Cerebellar nuclear complex (tissue), 1 donor: ENCODE measurements at places on chromosomes 5 and 9.

DNA sequence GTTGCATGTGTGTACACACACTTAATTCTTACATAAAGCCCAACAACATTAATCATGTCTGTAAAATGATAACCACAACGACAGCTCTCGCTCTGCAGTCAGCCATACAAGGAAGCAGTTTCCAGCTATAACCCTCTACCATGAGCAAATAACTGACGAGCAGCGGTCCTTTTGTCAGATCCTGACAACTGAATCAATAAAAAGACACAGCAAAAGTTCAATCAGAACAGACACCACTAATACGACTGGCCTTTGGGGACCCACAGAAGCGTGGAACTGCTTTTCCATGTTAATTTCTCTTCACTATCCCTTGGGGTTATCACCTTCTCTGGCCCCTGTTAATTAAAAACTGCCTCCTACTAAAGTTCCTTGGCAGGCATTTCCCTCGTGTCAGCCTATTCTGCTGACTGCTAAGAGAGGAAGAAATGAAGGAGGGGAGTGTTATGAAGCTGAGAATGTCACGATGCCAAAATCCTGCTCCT, 722.8 kb upstream of the GRAMD2B start:
- DNase-seq: no peak

DNA sequence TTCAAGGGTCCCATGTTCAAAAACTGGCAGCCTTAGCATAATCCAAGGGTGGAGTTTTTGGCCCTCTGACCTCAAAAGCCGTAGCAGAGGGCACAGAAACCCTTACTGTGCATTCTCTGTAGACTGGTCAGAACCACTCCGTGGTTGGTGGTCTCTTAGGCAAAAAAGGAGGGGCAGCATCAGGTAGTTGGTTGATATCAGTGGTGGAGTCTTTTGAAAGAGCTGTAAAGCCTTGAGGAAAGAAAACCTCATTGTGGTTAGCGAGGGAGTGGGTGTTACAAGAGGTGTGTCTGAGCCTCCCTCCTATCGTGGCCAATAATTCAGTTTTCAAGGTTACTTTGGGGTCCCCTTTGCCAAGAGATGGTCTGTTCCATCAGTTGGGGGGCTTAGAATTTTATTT, 40.9 kb downstream of the ARHGEF28 start:
- DNase-seq: no peak

- no peak for DNase-seq
Observed at GRCh38 chr9:93473411-93473810, 20.0 kb upstream of the FAM120AOS start.

GRCh38 chr5:118863345-118863744, 125.0 kb downstream of the DTWD2 start:
- DNase-seq: no peak

DNA sequence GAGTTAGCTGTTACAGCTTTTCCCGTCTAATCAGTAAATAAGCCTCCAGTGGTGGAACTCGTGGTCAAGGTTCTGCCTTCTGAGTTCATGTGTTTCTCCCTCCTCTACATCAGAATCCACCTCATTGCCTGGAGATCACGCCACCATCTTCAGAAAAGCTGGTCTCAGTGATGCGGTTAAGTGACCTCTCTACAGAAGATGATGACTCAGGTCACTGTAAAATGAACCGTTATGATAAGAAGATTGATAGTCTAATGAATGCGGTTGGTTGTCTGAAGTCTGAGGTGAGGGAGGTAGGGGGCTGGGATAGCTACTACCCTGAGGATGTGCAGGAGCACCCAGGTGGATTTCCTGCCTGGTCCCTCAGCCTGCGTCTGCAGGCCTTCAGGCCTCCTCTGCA, 13.3 kb downstream of the ODF2 start:
- DNase-seq: no peak

DNA sequence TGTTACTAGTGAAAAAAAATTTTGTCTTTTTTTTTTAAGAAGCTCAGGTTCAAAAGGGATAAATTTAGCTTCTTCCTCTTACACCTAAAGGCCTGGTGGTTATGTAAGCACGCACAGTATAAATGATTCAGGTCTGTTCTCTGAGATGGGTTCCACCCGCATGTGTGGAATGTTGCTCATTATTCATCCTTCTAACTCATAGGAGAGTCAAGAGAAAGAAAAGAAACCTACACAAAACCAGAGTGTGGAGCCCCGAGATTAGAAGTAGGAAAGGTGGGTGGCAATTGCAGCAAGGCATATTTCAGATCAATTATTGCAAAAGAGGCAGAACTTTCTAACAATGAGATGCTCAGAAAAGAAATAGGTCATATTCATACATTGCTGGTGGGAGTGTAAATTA, 13.5 kb downstream of the PLAC8L1 start:
- DNase-seq: no peak

GRCh38 chr5:116703941-116704340, 129.3 kb upstream of the SEMA6A start:
- DNase-seq: no peak

DNA sequence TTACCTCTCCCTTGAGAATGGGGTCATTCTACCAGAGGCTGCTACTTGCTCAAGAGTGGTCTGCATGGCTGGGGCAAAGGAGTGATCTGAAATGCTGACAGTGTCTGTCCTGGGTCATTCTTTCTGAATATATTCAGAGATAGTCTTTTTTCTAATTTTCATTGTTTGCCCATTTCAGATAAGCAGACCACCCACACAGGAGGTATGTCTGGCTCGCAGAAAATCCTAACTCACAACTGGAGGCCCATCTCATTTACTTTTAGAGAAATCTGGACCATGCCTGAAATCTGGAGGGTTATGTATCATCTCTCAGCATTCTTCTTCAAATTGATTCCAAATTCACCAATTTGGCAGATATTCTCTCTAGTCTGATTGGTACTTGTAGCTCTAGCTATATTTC, 227.6 kb downstream of the SEC61B start:
- no peak for DNase-seq

DNA sequence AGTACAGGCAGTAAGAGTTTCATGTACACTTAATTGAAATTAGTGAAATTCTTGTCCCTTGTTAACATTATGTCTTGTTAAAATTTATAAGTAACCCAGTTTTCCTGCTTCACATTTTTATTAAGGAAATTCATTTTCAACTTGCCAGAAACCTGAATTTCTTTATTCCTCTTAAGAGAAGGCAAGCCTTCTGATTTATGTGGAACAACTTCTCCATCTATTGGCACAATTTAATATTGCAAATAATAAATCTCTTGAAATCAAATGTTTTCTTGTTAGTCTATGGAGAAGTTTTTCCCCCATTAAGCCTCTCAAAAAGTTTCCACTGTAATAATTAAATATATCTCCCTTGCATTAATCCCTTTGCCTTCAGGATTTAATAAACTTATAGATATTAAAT, 33.8 kb upstream of the ACO1 start:
- no peak for DNase-seq

- DNase-seq: no peak
Observed at GRCh38 chr9:99807276-99807852, 14.3 kb upstream of the NR4A3 start.

GRCh38 chr9:22838266-22838665, 391.6 kb downstream of the DMRTA1 start:
- no peak for DNase-seq

- DNase-seq: no peak
Observed at GRCh38 chr9:81964218-81965171, 21.2 kb downstream of the SPATA31D3 start.

- DNase-seq: no peak
Observed at GRCh38 chr9:90024409-90024808, 419.6 kb downstream of the GADD45G start.

DNA sequence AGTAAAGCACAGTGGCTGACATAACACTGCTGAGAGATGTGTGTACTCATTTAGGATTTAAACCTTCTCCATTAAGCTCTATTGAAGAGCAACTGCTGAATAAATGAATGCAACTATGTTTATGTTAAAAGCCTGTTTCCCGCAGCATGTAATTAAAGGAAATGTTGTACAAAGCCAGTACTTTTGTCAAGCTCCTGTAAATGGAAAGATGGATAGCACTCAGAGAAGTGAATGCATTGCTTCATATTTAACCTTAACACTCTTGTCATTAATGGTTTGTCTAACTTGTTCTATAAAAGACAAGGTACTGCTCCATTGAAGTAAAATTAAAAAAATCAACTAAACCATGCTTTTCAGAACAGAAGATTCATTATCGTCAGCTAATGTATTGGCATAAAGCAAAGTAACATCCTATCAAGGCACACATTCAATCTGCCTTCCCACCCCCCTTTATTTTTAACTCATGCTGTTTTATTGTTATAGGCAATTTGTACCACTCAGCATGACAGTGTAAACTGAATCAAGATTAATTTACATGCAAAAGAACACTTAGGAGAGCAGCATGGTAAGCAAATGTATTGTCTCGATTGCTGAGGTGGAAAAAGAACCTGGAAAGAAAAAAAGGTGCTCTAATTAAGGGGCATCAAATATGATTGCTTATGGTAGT, 240.9 kb upstream of the TBCA start:
- DNase-seq: no peak

GRCh38 chr9:129867136-129868022, 32.1 kb downstream of the USP20 start:
- no peak for DNase-seq

- DNase-seq: no peak
Observed at GRCh38 chr5:135831851-135832555, 2.5 kb upstream of the SLC25A48 start.

- no peak for DNase-seq
Observed at GRCh38 chr5:19047277-19047676, 940.7 kb downstream of the CDH18 start.

DNA sequence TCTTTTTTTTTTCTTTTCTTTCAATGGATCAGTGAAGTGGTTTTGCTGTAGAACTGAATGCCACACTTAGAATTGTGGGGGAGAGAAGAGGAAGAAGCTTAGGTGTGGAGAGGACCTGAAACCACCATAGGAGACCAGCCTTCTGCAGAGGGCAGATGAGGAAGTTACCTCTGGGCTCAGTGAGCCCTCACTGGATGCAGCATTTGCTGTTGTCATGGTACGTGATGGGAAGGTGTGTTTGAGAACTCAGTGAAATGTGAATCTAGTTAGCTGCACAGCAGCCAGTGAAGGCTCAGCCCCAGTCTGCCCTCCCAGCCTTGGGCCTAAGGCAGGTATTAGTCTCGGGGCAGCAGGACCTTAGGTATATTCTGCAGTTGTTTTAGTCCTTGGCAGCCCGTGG, 17.5 kb downstream of the CYFIP2 start:
- DNase-seq: no peak

DNA sequence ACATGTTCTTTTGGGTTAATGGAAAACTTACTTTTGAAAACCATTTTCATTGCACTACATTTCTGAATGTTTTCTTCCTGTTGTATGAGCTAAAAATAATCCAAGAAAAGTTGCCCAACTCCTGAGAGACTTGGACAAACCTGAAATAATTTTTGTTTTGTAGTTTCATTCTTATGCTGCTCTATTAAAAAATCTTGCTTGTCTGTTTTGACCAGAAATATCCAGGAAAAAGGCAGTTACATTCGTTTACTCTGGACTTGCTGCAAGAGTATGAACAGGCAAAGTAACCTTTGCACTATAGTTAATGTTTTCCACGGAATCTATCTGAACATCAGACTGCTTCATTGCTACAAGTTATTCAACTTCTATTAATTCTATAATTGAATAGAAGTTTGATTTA, 200.1 kb upstream of the DAB2 start:
- DNase-seq: no peak

GRCh38 chr5:102223542-102224477, 72.3 kb downstream of the SLCO4C1 start:
- DNase-seq: no peak

GRCh38 chr9:110356639-110357395, 19.2 kb upstream of the TXNDC8 start:
- no peak for DNase-seq

DNA sequence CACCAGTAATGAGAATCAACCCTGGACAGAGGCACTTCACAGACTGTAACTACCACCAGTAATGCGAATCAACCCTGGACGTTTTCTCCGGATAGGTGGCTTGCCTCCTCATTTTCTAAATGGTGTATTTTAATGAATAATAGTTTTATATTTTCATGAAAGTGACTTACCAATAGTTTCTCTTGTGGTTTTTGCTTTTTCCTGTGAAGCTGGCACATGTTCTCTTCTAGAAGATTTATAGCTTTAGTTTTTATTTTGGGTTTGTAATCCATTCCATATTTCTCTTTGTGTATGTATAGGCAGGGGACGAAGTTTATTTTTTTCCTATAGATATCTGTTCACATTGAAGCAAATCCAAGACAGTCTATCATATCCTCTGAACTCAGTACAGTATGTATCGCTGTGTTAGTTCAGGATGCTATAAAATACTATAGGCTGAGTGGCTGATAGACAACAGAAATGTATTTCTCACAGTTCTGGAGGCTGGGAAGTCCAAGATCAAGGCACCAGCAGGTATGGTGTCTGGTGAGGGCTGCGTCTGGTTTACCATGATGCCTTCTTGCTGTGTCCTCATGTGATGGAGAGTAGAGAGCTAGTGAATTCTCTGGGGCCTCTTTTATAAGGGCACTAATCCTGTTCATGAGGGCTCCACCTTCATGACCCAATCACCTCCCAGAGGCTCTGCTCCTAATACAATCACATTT, 46.5 kb upstream of the GADD45G start:
- no peak for DNase-seq

GRCh38 chr9:137317718-137318511, 15.8 kb upstream of the NRARP start:
- no peak for DNase-seq

DNA sequence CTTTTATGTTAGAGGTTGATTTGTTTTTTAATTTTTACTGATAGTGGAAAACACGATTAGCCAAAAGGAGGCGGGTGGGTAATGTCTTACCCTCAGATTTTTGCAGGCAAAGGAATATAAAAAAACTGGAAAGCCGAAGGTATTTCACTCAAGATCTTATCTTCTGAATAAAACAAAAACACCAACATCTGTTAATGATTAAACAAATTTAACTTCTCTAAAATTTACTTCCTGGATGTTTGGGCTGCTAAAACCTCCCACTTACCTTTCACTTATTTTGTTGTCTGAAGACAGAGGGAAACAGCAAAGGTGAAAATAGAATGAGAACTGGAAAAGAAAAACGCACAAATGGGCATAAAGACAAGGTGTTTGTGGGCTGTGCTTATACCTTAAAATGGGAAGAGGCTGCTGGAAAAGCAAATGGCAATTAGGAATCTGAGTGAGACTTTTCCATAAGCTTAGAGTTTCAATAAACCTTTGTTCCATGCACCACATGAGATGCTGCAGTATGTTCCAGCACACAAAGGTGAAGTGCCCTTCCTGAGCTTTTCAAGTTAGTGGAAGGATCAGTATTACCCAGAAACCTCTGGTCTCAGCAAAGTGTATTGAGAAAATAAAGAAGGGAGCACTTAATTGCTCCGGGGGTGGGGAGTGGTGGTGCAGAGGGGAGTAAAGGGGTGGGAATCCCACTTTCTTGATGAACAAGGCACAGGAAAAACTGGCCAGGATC, 298.3 kb downstream of the BNC2 start:
- no peak for DNase-seq

- DNase-seq: no peak
Observed at GRCh38 chr9:93154293-93154903, 20.3 kb upstream of the NINJ1 start.

- no peak for DNase-seq
Observed at GRCh38 chr5:145948921-145949320, 12.5 kb downstream of the SH3RF2 start.
